CD4-positive, alpha-beta memory T cell (primary cell): ENCODE measurements at places on chromosomes 7 and 10.

GRCh38 chr7:48011951-48012350 lies 17.0 kb downstream of the SUN3 start:
- no peak for DNase-seq

- peak; percentile 42 for DNase-seq
Observed at GRCh38 chr7:105857009-105857952, 19.1 kb downstream of the ATXN7L1 start.

- DNase-seq: no peak
Observed at GRCh38 chr10:114367351-114368056, 36.8 kb downstream of the AFAP1L2 start.

DNA sequence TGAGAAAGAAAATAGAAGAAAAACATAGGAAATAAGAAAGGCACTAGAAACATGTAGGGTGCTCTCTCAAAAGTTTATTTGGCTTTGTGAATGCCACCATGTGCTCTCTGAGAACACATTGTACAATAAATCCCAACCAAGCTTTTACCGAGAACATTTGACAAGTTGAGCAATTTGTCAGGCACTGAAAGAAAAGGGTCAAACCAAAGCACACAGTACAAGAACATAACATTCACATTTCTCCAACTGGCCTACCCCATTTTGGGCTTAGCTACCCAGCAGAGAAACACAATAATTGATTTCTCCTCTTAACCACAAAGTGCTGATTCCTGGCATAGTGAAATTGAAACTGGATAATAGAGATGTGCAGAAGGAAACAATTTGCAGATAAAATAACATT lies 69.2 kb upstream of the SLC39A12 start:
- no peak for DNase-seq

GRCh38 chr10:28558923-28559508 lies 26.1 kb downstream of the WAC start:
- no peak for DNase-seq

- no peak for DNase-seq
Observed at GRCh38 chr10:59085054-59085453, 91.4 kb upstream of the PHYHIPL start.

- no peak for DNase-seq
Observed at GRCh38 chr10:103665162-103665889, 171.8 kb downstream of the NEURL1 start.

GRCh38 chr7:42831718-42832522 lies 80.0 kb downstream of the C7orf25 start:
- no peak for DNase-seq

DNA sequence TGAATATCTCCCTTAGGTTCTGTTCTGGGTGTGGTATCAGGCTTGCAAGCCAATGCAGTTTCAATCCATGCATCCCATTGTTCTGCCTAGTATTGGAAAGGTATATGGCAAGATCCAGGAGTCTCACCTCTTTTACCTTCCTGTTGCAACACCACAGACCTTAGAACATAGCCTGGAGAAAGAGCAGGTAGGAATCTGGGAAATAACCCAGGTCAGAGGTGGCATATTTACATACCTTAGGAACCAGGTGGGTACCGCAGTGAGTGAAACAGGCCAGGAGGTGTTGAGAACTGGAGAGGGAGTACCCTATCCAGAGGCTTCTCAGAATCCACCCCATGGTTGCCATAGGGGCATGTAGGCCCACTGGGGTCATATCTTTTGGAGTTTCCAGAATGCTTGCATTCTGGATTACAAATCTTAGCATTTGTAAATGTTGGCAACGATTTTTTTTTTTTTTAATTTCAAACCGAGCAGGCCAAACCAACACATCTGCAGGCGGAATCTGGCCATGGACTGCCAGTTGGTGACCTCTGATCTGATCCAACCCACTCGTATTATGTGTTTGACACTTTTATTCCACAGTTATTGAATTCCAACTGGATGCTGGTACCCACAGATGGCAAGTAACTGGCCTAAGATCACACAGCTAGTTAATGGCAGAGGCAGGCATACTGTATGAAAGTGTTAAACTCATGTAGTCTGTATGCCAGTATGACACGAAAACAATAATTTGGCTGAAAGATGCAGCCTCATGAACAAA lies 180.3 kb upstream of the TCF7L2 start:
- no peak for DNase-seq

DNA sequence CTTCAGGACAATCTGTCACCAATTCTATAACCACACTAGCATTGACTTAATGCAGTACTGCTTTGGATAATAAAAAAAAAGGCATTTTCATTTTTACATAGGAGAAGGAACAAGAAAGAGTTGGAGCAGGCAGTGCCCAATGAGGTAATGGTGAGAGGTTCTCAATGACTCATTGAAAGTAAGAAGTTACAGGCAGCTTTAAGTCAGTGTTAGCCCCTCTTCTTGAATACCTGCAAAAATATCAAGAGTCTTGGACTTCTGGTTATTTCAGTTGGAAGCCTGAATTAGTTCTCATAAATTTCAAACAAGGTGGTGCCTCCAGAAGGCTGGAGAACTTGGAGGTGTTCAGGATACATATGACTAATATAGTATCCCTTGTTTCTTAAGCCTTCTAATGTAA lies 422.5 kb downstream of the HTR7 start:
- no peak for DNase-seq

DNA sequence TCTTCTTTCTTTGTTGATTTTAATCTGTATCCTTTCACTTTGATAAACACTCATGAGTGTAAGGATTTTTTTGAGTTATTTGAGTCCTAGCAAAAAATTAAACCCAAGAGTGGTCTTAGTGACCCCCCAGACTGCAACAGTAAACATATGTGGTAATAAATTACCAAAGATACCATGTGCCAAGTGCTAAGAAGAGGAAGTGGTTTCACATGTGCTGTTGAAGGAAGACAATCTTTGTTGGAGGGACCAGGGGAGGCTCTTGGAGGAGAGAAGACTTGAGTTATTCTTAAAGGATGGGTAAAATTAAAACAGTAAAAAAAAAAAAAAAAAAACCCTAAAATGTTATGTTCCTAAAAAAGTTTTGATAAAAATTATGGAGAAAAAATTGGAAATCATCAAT lies 150.2 kb downstream of the SEC23IP start:
- no peak for DNase-seq

DNA sequence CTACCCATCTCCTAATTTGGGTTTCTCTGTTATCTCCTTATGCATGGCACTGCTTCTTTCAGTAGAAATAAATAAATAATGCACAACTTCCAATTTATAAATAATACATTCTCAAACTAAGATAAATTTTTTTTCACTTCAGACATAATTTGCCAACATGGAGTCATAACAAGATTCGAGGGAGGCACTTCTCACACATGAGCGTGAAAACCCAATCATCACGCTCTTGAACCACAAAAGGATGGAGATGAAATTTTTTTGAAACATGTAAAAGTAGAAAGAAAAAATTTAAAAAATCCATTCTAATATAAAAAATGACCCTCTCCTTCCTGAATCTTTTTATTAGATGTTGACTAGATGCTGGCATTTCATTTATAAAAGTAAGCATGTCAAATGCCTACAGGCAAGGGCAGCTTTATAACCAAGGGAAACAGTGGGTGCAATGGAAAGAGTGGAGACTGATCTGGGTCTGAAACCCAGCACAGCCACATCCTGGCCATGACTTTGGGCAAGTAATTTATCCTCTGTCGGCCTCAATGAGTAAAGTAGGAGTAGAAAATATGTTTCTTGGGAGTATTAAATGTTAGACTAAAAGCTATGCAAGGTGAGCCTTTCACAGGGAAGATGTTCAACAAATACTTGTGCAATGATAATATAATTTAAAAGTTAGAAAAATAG lies 185.0 kb downstream of the STK31 start:
- no peak for DNase-seq

GRCh38 chr10:119301397-119301796 lies 94.0 kb downstream of the GRK5 start:
- DNase-seq: peak; percentile 77

DNA sequence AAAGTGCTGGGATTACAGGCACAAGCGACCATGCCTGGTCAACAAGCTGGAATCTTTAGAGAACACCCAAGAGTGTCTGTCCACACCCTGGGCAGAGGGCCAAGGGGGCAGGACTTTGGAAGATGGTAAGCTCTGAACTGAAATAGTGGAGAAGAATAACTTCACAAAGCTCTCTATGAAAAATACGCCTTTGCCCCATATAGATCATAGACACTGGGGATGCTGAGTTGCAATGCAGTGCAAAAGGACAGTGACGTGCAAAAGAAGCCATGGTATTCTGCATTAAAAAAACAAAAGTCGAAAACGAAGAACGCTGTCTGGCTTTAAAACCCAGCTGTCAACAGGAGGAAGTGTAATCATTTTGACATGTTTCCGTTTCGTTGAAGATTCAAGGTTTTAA lies 353.6 kb downstream of the CALN1 start:
- no peak for DNase-seq

DNA sequence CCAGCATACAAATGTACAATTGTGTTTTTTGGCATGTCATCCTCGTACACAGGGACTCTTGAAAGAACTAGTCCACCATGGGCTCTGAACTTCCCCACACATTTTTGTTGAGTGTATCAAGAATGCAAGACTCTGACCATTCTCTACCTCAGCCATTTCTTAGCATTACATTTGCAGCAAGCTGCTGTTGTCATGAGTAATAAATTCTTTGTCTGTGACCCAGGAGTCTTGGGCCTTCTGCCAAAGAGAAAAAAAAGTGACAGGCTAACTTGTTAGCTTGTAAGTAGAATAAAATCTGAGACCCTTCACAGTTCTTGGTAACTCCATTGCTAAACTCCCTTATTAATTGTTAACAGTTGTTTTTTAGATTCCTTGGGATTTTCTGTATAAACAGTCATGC lies 542.3 kb upstream of the MBL2 start:
- DNase-seq: no peak
